GM13976 (cell line): ENCODE measurements at places on chromosomes 7 and 10.

GRCh38 chr10:71533936-71534335, 137.2 kb downstream of the CDH23 start:
- DNase-seq, result no peak

- DNase-seq, result no peak
These were observed 623.9 kb upstream of the FOXK1 start for GRCh38 chr7:4058158-4058557.

DNA sequence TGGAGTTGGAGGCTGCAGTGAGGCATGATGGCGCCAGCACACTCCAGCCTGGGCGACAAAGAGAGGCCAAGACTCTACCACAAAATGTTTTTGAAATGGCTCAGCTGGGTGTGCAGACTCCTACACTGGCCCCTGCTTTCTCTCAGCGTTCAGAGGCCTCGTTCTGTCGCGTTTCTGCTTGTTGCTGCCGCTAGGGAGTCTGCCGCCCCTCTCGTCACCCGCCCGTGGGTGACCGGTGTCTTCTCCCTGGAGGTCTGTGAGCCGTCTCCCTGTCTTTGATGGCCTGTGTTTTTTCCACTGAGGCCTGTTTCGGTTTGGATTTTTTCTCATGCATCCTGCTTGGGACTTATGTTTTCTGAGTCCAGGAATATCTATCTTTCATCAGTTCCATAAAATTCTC, 23.6 kb upstream of the UNCX start:
- no peak for DNase-seq

- DNase-seq, result no peak
These were observed 114.7 kb downstream of the EXOC4 start for GRCh38 chr7:133367561-133367960.

DNA sequence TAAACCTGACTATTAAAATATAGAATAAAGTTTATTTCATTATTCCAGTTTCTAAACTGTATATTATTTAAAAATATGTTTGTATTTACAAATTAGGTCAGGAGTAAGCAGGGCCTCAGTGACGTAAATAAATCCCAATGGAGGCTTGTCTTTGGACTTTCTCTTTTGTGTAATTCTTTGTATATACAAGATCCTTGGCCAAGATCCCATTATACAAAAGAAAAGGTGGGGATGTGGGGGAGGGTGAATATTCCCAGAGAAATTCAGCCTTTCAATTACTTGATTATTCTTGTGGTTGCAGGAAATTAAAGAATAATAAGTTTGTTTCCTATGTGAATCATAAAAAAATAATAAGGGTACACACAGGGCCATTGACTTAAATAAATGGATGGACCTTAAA, 178.7 kb upstream of the PRPS1L1 start:
- no peak for DNase-seq

- no peak for DNase-seq
These were observed 5.0 kb upstream of the FAM20C start for GRCh38 chr7:187227-187927.

DNA sequence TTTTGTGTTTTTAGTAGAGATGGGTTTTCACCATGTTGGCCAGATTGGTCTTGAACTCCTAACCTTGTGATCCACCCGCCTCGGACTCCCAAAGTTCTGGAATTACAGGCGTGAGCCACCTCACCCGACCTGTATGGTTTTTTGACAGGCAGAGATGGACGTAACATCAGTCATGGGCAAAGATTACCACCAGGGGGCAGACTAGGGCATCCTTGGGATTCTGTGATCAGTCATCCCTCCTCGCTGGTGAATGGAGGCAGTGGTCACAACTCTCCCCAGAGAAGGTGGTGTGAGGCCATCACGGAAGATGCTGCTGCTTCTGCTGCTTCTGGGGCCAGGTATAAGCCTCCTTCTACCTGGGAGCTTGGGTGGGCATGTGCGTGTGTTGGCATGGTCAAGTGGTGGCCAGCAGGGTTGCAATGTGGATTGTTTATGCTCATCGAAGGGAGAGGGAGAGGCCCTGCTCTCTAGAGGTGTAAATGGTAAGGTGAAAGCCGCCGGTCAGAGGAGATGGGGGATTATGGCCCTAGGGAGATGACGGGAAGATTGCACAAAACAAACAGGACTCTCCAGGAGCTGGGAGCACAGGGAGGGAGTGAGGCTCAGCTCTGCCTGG, 122.7 kb upstream of the PRSS1 start:
- DNase-seq, result peak; percentile 47

- DNase-seq, result no peak
These were observed 94.1 kb downstream of the ARMH3 start for GRCh38 chr10:101961591-101962498.

DNA sequence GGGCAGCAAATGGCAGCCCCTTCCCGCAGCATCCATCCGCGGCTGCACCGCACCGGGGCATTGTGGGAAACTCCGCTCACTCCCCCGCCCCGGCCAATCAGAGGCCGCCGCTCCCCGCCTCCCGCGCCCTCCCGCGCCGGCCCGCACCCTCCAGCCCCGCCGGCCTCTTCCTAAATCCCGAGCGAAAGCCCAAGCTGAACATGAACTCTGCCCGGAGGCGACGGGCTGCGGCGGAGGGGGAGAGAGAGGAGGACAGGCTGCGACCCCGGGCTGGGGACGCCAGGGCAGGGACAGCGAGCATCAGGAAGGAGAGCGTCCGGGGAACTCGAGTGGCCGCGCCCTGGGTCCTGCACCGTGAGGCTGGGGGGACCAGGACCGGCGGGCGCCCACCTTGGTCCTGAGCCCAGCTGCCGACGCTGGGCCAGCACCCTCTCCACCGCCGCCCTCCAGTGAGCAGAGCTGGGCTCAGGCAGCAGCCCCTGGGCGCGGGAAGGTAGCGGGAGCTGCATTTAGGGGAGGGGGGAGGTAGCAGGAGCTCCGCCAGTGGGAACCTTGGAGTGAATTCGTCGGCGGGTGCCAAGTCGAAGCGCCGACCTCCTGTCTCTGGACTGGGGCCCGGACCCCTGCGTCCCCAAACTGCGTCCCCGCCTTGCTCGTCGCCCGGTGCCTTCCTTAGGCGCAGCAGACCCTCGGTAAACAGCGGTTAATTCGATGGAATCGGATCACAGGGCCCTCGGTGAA, at the start of gene DGKI:
Gene DGKI, minus strand, starts transcription at position 148 of the 741 bp plus-strand sequence.
- DNase-seq, result peak; percentile 74

DNA sequence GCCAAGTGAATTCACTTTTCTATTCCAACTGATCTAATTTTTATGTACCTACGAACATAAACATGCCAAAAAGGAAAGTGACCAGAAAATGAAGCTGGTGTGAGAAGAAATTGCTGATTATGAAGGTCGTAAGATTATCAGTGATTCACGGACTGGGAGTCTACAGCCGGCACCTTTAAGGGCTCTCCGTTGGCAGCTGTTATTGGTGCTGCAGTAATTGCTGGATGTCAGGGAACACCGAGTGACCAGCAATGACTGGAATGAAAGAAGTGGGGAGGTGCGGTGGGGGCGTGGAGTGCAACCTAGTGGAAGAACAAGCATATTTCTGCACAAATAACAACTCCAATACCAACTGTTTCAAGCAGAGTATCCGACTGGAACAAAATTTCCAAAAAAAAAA, 109.8 kb upstream of the TARP start:
- DNase-seq, result no peak

DNA sequence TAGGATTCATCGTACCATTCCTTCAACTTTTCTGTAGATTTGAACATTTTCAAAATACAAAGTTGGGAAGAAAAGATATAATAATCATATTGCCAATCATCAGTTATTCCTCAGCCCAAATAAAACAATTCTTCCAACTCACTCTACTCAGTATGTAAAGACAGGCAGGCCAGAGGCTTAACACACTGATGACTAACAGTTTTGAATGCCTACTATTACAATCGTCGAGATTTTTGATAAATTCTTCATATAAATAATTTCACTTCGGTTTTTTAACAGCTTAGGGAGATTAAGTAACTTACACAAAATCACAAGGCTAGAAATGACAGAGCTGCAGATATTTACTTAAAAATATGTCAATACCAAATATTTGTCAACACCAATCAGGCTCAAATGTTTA, 17.6 kb downstream of the CYTH3 start:
- no peak for DNase-seq

DNA sequence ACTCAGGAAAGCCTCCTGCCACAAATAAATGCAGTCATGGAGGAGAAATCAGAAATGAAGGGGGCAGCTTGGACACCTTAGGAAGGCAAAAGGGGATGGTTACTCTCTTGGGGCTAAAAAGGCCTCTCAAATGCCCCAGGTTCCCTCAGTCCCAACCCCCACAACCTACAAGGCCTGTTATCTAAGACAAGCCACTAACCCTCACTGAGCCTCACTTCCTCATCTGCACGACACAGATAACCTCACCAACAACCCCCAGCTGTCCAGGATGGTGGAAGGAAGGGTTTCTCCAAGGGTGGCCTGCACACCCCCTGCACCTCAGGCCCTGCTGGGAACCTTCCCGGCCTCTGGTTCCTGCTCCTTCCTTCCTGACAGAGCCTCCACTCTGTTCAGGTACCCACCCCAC, 29.2 kb downstream of the SORBS1 start:
- DNase-seq, result peak; percentile 30

- no peak for DNase-seq
These were observed 60.1 kb upstream of the GSDME start for GRCh38 chr7:24817339-24817738.

- DNase-seq, result no peak
These were observed 58.8 kb upstream of the ABLIM1 start for GRCh38 chr10:114716811-114717404.

GRCh38 chr7:112414855-112415490, 35.3 kb upstream of the IFRD1 start:
- DNase-seq, result no peak

DNA sequence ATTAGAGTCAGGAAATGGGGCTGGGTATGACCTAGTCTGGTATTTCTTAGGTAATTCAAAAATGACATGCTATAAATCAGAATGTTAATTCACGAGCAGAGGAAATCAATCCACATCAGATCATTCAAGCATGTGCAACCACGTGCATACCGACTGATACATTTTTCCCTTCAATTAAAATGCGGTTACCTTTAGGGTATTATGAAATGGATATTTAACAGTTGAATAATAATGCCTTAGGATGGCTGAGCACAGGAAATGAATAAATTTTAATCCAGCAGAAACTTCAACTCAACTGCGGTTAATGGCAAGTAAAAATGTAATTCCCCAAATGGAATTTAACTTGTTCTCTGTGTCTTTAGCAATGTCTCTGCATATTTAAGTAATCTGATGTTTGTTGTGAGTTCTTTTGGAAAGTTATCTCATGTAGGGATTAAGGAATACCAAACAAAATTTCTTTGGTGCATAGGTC, 9.2 kb downstream of the CPA2 start:
- no peak for DNase-seq

DNA sequence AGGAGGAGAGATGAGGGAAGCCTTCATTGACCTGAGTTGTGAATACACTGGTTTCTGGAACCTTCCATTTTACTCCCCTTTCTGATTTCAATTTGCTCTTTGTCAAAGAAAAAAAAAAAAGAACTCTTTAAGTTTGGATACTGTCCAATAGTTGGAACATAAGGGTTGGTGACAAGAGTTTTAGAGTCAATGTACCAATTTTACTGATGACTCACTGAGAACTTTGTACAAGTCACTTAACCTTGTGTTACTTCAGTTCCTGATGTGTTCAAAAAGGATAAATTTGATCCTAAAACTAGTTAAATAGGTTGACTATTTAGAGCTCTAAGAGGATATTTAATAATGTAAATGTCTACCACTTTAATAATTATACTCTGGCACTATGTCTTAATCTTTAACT, 4.1 kb upstream of the CDK14 start:
- no peak for DNase-seq

- DNase-seq, result no peak
These were observed 124.4 kb downstream of the AMPH start for GRCh38 chr7:38506756-38507155.

- no peak for DNase-seq
These were observed 58.8 kb upstream of the ZNF804B start for GRCh38 chr7:88700725-88701124.

- DNase-seq, result no peak
These were observed 113.2 kb downstream of the DNAH11 start for GRCh38 chr7:21656081-21656480.

GRCh38 chr10:28892818-28893547, 215.7 kb downstream of the BAMBI start:
- no peak for DNase-seq

GRCh38 chr10:132366006-132366405, 31.0 kb upstream of the PWWP2B start:
- DNase-seq, result no peak

DNA sequence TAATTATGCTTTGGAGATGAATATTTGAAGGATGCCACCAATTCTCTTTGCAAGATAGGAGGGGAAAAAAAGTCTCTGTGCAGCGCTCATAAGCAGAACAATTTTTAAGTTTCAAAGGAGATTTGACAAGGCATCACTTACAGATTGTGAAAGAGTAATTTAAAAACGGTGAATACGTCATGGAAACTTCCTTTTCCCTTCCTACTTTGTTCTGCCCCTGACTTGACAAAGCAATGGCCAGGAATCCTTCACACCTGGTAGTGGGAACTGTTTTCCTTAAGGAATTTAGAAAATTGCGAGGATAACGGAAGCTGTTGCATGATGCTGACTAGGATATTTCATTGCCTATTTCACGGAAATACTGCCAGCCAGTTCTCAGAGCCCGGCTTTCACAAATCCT, 16.7 kb downstream of the FAM107B start:
- DNase-seq, result no peak

DNA sequence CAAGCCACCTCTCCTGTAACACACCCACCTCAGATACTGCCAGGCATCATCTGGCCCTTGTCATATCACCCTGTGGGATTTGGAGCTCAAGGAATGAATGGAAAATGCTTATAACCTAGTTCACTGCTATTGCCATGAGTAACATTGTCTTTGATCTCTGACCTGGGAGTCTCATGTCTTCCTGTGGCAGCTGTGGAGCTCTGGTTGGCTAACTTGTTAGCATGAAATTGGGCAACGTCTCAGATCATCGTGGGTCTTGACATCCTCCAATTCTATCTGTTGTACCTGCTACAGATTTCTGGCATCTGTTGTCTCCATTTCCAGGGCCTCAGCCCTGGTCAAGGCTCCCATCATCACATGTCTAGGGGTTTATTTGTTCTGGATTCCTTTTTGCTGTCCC, 2.2 kb upstream of the TMEM270 start:
- no peak for DNase-seq

GRCh38 chr10:86264481-86265231, 101.9 kb downstream of the GRID1 start:
- no peak for DNase-seq

DNA sequence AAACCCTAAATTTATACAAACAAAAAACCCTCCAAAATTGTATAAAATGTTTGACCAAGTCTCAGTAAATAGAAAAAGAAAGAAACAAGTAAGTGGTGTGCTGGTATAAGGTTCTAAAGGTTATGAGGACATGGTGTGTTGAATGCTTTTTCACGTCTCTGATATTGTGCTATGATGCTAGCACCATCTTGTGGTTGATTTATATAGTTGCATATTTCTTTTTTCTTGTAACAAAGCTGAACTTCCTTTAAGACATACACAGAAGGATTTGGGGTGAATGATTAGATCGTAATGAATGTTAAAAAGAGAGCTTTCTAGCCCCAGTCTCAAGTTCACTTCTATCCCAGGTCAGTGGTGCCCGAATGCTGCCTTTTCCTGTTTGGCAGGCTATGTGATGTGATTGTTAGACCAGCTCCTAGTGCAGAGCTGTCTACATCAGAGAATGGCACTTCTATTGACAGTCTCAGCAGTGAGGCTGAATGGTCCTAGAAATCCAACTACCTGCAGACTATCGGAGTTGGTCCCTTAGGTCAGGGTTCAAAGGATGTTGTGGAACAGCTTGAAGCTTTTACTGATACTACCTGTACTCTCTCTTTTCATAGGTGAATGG, 25.0 kb downstream of the VTI1A start:
- DNase-seq, result peak; percentile 68
